ENCODE measurements at places on chromosomes 7 and 10. TPM values are rescaled to one million over a fixed set of nuclear protein-coding genes. Genes with fewer than 3 reads are reported as not detected.

DNA sequence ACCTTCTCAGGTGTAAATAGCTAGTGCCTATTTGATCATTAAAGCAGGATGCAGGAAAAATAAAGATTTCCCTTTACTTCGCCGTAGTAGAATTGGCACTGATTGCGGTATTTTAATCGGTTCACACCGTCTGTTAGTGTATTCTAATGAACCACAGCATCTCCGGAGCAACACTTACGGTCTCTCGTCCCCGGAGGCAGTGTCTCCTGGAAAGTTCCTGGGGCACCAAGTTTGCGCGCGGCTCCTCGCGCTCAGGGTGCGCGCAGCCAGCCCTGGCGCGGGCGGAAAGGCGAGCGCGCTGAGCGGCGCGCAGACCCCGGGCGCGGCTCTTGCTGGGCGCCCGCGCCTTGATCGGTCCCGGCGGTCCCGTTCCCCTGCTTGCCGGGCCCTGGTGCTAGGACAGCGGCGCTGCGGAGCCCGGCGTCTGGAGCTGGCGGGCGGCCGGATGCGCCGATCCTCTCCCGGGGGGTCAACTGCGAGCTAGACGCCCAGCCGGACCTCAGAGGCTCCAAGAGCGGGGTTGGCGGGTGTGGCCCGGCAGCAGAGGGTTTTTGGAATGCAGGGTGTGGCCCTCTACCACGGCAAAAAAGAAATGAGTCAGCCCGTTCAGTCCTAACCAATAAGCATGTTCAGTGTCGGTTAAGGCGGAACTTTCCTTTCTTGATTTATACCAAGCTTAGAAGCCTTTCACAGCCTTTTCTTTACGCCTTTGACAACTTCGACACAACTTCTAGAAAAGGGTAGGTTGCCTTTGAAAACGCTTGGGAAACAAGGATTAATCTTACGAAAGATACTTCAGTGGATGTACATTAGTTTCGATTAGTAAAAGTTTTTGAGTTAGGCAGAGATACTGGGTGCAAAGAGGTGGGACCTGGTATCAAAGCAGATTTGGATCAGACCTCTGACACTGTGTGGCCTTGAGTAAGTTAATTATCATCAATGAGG, 166.8 kb upstream of the ASAH2 start:
- peak overlapping the region; percentile 79 for H3K27ac ChIP-seq
- peak overlapping the region; percentile 83 for H3K4me3 ChIP-seq
- H3K27me3 ChIP-seq, result no peaks in the 10 kb centered on the region
- DNase-seq, result peak; percentile 81
- H3K36me3 ChIP-seq, result no peaks in the 10 kb centered on the region

DNA sequence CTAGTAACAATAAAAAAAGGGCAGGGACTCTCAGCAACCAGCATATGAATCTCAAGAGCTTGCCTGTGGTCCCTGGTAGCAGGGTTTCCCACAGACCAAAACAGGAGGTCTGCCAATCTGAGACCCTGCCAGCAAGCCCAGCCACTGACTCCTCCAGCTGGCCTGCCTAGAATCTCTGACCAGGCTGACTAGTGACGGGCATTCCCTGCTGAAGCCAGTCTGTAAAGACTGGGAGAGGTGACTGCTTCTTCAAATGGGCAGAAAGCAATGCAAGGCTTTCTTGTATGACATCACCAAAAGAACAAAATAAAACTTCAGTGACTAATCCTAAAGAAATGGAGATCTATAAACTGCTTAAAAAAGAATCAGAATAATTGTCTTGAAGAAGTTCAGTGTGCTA, 249.4 kb downstream of the TCF7L2 start:
- H3K27me3 ChIP-seq, result no peaks in the 10 kb centered on the region
- H3K4me1 ChIP-seq, result no peaks in the 10 kb centered on the region
- no peak overlapping the region for H3K4me3 ChIP-seq
- no peaks in the 10 kb centered on the region for H3K36me3 ChIP-seq
- DNase-seq, result no peak

DNA sequence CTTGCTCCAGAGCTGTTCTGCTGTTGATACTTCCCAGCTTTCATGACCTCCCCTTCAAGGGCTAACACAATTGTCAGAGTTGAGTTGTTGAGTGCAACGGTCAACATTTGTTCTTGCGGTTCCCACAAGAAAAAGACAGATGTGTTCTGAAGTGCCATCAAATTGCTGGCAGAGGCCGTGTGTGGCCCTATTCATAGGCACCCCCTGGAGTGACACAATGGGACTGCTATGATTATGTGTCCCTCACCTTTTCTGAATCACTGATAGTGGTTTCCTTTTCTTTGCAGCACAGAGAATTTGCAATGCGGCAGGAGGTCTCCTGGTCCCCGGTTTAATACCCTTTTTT, 5.8 kb upstream of the IGFBP1 start:
- H3K27ac ChIP-seq, result no peak overlapping the region
- no peaks in the 10 kb centered on the region for H3K36me3 ChIP-seq
- DNase-seq, result no peak
- H3K4me3 ChIP-seq, result no peak overlapping the region
- peaks cover 13% of the 10 kb centered on the region for H3K27me3 ChIP-seq

The MORN4 gene
- 1.9 TPM for total RNA-seq

- H3K27ac ChIP-seq, result peak overlapping the region; percentile 77
- H3K4me3 ChIP-seq, result no peak overlapping the region
- DNase-seq, result peak; percentile 94
- H3K36me3 ChIP-seq, result no peaks in the 10 kb centered on the region
- H3K27me3 ChIP-seq, result no peaks in the 10 kb centered on the region
Observed at GRCh38 chr10:80498833-80499741, 38.6 kb upstream of the SH2D4B start.

The SLC26A3 gene
- total RNA-seq, result 0.10 TPM

DNA sequence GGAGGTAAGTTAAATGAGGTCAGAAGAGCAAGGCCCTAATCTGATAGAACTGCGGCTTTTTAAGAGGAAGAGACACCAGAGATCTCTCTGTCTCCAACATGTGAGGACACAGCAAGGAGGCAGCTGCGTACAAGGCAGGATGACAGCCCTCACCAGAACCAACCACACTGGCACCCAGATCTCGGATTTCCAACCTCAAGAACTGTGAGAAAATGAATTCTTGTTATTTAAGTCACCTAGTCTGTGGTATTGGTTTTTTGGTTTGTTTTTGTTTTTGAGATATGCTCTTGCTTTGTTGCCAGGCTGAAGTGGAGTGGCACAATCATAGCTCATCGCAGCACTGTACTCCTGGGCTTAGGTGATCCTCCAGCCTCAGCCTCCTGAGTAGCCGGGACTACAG, 127.2 kb downstream of the DLG5 start:
- H3K27ac ChIP-seq, result no peak overlapping the region
- DNase-seq, result peak; percentile 1
- H3K36me3 ChIP-seq, result peaks cover 3% of the 10 kb centered on the region
- H3K27me3 ChIP-seq, result no peaks in the 10 kb centered on the region
- no peaks in the 10 kb centered on the region for H3K4me1 ChIP-seq
- H3K4me3 ChIP-seq, result no peak overlapping the region

Data from psoas muscle (tissue), 8 donors.